ENCODE measurements at places on chromosomes 2 and 18.

- no peak for DNase-seq
Measured at GRCh38 chr18:42675810-42676209, 439.7 kb downstream of the RIT2 start.

DNA sequence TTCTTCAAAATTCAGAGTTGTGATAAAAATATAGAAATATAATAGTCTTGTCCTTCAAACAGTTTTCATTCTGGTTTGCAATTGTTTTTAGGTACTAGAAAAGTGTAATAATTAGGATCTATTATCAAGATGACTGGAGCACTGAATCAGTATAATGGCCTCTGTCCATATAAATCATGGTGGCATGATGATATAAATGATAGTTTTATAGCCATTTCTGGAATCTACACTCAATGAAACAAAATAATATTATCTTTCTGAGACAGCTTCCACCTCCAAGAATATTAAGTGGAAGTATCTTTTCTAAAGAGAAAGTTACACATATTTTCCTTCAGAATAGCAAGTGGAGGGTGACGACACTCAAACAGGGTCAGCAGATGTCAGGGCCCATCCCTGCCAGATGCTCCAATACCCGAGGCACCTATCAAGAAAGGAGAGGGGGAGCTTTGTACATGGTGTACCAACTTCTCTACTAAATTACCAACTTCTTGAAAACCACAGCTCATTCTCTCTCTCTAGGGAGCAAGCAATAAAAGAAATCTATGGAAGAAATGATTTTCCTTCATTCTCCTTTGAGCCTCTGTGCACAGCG lies 882.7 kb upstream of the CHAC2 start:
- DNase-seq: no peak

- no peak for DNase-seq
Measured at GRCh38 chr2:65980531-65980930, 454.4 kb upstream of the MEIS1 start.

DNA sequence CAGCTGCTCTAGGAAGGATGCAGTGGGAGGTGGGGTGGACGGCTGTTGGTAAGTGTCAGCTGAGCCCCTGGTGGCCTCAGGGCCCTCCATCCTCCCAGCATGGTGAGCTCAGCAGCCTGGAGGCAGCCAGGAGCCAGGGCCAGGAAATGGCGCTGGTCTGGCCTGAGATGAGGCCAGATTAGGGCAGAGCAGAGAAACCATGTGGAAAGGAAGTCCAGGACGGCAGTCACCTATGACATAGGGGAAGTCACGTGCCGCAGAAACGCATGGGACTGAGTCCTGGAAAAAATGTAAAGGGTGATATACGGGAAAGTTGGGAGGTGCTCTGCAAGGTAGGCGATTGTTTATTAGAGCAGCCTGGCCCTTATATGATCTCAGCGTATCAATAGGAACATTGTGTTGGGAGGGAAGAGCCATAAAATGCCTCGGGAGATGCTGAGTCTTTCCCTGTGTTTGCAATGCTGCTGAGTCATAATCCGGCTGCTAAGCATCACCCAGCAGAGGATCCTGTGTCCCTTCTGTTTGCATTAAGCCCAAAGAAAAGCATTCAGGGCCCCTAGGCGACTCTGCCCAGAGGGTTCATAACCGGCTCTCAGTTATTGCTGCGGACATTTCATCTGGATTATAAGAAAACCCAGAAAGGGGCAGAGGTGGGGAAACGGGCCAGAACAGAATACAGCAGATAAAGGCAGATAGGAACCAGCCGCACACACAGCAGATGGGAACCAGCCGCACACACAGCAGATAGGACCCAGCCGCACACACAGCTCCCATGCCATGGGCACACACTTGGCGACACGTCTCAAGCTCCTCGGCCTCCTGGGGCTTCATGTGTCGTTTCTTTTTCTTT lies 30.3 kb upstream of the B3GNT7 start:
- no peak for DNase-seq

DNA sequence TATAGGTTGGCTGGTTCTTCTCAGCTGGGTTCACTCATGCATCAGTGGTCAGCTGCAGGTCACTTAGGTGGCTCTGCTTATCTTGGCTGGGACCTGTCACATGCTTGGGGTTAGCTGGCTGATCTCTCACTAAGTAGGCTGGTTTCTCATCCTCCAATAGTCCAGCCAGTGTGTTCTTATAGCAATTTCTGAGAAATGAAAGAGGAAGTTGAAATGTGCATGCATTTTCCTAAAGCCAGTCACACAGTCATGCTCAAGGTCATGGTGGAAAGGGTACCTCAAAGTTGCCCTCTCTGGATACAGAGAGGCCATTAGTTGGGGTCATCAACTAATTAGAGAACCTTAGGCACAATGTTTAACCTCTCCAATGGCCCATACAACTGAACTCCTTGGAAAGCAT lies 64.4 kb downstream of the KLHL29 start:
- DNase-seq: no peak

All from CD8-positive, alpha-beta memory T cell (primary cell).